Posterior vena cava (tissue), 2 donors: ENCODE measurements at places on chromosomes 3 and 15. TPM values are rescaled to one million over a fixed set of nuclear protein-coding genes. Genes with fewer than 3 reads are reported as not detected.
A peak's percentile ranks its signal among the peaks of the same experiment; 100 is the strongest.

Gene LRRIQ4
- not detected for total RNA-seq

GRCh38 chr15:33209575-33210481 lies 15.3 kb upstream of the FMN1 start:
- DNase-seq = no peak

GRCh38 chr15:101327147-101327740 lies 32.2 kb upstream of the SNRPA1 start:
- no peak for DNase-seq

DNA sequence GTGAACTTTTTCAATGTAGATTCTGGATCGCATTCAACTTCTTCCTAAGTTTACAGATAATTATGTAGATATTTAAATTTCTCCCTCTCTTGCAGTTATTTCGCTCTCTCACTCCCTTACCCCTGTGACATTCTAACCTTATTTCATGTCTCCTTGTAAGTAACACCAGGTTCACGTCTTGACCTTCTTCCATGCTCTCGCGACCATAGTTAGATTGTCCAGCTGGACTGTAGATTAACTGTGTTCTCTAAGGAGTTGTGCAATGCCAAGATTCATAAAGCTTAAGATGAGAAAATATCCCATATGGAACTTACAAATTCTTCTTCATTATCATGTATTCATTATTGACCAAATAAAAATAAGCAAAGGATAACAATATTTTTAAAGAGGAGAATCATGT lies 430.5 kb downstream of the GABRG3 start:
- no peak for DNase-seq

DNA sequence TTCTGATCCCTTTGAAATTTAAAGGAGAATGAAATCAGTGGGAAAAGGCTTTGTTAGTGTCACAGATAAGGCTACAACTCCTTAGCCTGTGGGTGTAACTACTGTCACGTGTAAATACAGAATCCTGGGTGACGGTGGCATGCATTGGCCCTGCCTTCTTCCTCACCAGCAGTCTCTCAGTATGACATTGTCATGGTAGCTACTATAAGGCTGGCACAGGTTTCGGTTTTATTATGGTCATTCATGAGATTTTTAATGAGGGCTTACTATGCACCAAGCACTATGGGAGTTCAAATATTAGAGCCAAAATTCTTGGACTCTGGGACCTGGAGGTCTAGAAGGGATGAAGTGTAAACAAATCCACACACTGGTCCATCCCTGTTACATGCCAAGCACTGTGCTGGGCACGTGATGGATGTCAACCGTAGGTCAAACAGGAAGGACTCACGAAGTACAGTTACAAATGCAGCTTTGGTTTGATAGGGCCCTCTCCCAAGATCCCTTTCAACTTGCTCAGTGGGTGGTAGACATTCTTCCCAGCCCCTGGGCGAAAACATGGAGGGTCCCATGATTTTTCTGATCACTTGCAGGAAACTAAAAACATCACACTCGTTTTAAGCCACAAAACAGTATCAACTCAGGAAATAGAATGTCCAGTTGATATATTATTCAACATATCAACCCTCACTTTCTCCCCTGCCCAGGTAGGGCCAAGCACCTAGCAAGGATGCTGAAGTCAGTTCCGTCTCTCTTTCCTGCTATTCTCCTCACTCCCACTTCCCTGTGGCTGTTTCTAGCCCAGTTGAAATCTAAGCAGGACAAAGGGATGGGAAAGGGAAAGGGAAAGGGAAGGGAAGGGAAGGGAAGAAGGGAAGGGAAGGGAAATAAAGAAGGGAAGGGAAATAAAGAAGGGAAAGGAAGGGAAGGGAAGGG lies 25.3 kb downstream of the BFSP2 start:
- no peak for DNase-seq

- no peak for DNase-seq
Observed at GRCh38 chr3:110932567-110932966, 139.0 kb upstream of the NECTIN3 start.

- DNase-seq = no peak
Observed at GRCh38 chr3:95613993-95614392, 1200.4 kb upstream of the EPHA6 start.

DNA sequence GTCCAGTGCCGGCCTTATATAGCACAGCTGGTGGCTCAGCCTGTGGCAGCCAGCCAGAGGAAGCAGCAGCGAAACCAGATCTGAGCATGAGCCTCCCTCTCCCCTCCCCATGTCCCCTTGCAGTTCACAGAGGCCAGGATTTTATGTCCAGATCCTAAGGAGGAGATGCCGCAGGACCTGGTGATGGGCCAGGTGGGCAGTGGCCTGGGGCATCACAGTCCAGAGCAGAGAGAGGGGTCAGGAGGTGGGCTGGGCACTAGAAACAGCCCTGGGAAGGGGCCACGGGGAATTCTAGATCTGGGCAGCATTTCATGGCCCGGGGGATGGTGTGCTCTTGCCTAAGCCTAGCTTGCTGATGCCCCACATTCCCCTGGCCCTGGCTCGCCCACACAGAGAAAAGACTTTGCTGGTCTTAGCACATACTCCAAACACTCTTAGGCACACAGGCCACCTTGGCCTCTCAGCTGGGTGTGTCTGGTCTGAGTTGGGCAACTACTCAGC lies 259 bp upstream of the CILP start:
- peak; percentile 83 for DNase-seq

GRCh38 chr3:194447657-194448056 lies 39.1 kb downstream of the ATP13A3 start:
- no peak for DNase-seq

- DNase-seq = no peak
Observed at GRCh38 chr3:80307844-80308243, 540.0 kb upstream of the ROBO1 start.

- DNase-seq = peak; percentile 92
Observed at GRCh38 chr3:111859974-111860859, 1.2 kb downstream of the PHLDB2 start.

DNA sequence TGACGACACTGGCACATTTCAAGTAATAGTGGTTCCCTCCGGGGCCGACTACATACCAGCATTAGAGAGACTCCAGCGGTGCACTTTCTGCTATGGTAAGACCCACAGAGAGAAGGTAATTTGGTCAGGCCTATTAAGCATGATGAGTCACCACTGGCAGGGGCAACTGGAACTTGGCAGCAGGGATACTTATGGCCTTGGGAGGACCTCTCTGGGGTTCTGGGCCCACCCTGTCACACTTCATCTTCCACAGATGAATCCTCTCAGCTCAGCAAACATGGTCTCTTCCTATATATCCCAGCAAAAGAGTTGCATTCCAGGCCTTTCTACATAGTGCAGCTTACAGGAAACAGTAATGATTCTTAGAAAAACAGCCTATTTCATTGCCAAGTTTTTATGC lies 88.0 kb downstream of the PIK3R4 start:
- no peak for DNase-seq

DNA sequence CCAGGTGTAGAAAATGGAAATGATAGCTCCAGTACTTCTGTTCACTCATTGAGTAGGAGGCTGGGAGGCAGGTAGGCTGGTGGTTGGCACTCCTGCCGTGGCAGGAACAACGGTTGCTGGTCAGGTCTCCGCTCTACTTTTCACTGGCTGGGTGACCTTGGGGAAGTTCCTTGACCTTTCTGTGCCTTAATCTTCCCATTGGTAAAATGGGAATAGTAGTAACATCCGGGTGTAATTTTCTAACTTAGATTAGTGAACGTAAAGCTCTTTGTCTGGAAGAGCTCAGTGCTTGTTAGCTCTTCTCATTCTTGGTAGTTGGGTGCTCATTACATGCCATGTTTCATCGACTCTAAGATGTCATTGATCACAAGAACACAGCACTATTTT lies 45.8 kb upstream of the FLNB start:
- DNase-seq = no peak

GRCh38 chr3:62172199-62172598 lies 201.2 kb downstream of the FEZF2 start:
- no peak for DNase-seq

DNA sequence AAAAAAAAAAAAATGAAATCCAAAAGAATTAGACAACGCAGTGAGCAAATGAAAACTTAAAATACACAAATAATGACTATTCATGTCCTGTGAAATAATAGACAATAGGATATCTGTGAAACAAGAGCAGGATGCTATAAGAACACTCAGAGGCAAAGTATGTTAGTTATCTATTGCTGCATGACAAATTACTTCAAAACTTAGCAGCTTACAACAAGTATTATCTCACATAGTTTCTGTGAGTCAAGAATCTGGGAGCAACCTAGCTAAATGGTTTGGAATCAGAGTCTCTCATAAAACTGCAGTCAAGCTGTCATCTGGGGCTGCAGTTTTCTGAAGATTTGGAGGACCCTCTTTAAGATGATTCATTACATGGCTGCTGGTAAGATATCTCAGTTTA lies 36.5 kb upstream of the ZMAT3 start:
- DNase-seq = no peak
